MV-4-11 (cell line): ENCODE measurements at places on chromosomes 6 and 20.

DNA sequence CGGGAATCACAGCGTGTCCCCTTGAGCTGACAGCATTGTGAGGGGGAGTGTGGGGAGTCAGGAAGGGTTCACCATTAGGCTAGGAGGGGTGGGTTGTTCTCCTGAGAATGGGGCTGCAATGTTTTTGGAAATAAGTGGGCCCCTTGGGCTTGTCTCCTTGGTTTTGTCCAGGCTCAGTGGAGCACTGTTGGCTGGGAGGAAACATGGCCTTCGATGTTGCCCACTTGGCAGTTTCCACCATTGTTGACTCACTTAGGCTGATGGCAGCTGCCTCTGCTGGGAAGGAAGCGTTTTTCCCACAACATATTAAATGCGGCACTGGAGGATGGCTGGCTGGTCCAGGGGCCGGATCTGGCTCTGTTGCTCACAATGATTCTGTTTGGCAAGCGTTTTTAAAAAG lies 512.1 kb downstream of the QKI start:
- no peak for DNase-seq

- DNase-seq = no peak
Measured at GRCh38 chr6:5085648-5086293, 630 bp downstream of the PPP1R3G start.

- no peak for DNase-seq
Measured at GRCh38 chr6:44704240-44705150, 317.0 kb downstream of the CDC5L start.

GRCh38 chr6:110049696-110050439 lies 71.8 kb downstream of the GPR6 start:
- no peak for DNase-seq

DNA sequence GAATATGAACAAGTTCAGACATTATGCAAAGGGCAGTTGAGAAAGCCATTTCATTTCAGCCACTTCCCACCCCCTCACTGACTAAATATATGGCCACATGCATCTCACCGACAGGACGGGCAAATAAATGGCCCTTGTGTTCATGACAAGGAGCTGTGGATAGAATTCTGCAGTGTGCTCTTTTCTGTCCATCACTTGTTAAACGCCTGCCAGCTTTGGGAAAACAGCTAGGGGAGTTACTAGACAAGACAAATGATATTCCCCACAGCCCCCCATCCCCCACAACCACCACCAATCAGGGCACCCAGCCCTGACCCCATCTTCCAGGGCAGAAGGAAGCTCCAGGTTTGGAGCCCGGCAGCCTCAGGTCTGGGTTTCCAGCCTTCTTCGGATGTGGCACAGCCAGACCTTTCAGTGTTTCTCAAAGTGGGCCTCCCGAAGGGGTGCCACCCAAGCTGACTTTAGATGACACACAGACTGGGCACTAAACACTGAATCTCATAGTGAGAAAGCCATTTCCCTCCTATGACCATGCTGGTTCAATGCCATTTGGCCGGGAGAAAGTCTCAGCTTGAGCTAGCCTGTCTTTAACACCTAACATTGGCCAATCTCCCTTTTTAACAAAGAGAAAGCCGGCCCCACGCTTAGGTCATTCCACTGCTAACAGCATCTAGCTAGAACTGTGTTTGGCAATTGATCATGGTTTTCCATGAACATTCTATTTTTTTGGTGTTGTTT lies 4.0 kb upstream of the RIPOR3 start:
- no peak for DNase-seq

GRCh38 chr6:39402239-39402751 lies 79.8 kb upstream of the KCNK16 start:
- DNase-seq = no peak

- no peak for DNase-seq
Measured at GRCh38 chr20:51740838-51741237, 27.4 kb downstream of the ATP9A start.

DNA sequence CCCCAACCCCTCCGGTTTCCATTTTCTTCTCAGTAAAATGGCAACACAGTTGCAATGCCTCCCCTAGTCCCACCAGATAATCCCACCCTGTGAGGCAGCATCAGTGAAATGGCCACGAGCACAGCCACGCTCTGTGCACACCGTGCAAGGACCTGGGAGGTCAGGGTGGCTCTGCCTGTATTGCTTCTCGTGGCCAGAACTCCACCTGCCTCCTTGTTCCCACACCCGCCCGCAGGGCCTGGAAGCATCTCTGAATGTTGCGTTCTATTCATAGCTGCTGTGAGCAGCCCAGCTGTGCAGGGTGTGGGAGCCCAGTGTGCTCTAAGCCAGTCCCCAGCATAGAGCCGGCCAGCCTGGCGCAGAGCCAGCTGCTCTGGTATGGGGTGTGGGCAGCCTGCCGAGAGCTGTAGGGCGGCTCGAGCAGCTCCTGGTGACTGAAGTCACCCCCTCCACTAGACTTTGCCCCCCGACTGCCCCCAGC lies 161.1 kb downstream of the DLL1 start:
- DNase-seq = peak; percentile 22

GRCh38 chr20:219290-220115 lies 7.6 kb upstream of the DEFB129 start:
- no peak for DNase-seq

DNA sequence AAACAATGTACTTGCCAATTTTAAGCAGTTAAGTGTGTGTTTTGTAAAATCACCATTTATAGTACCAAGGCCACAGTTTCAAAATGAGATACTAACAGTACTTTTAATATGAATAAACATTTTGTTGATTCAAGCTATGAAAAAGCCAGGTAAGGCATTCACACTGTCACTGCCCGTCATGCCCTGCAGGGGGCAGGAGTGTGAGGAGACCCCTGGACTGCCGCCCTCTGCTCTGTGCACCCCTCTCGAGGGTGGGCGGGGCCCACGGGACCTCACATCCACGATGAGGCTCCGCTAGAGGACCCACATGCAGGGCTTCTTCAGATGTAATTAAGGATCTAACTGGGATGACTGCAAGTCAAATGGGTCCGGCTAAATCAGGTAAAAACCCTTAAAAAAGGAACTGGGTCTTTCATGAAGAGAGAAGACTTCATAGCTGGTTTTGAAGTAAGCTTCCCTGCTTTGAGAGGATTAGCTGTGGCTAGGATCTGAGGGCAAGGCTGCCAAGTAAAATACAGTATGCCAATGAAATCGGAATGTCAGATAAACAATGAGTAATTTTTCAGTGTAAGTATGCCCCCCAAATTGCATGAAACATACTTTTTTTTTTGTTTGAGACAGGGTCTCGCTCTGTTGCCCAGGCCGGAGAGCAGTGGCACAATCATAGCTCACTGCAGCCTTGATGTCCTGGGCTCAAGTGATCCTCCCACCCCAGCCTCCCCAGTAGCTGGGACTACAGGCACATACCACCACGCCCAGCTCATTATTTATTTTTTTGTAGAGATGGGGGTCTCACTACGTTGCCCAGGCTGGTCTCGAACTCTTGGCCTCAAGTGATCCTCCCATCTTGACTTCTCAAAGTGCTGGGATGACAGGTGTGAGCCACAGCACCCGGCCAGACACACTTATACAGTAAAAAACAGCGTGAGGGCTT lies 18.7 kb downstream of the DIDO1 start:
- no peak for DNase-seq

- no peak for DNase-seq
Measured at GRCh38 chr20:6421321-6422248, 298.8 kb upstream of the FERMT1 start.

DNA sequence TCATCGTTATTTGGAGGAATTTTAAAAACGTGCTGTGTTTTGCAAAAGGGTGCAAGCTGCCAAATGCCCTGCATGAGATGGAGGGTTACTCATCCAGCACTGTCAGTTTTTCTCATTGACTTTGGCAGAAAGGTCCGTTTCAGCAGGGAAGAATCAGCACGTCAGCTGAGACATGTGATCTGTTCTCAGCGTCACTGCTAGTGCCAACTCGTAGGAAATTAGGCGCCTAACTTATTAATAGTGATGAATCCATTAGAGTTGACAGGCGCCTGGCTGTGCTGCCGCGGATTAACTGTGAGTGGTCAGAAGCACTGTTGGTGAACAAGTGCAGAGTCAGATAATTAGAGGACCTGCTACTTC lies 175.5 kb upstream of the FOXQ1 start:
- DNase-seq = no peak
